ENCODE measurements at places on chromosomes 5 and 9.

GRCh38 chr9:86238861-86239770 lies 20.3 kb downstream of the C9orf153 start:
- DNase-seq, result no peak

- DNase-seq, result no peak
Measured at GRCh38 chr5:168168978-168169698, 122.3 kb upstream of the WWC1 start.

GRCh38 chr5:64666078-64666477 lies 24.2 kb upstream of the SHISAL2B start:
- no peak for DNase-seq

DNA sequence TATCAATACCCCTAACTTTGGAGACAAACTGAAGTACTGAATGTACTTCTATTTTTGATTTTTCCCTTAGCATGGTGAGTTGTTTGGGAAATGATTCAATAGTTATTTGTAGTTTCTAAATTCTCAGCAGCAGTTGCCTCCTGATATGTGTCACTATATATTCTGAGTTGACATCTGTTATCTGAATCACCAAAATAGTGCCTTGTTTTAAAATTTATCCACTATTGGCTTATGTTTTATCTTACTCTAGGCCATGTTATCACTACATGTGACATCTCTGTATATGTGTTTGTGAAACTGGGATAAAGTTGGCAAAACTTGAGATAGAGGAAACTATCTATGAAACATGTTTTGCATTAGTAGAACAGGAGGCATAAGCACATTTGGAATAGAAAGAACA lies 317.6 kb downstream of the TLE4 start:
- DNase-seq, result no peak

DNA sequence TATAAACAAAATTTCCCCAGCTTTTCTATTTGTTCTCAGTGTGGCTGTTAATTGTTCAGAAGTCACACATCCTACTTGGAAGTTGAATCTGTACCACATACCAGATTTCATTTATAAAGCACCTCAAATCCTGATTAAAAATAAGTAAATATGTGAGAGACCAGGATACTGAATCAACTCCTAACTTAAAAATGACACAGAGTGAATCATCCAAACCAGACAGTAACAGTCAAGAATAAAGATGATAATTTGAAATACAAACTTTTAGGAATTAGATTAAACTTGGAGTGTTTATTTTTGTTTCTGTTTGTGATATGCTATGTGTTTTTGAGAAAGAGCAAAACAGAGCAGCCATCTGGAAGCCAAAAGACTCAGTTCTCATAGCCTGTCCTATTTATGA lies 633.2 kb upstream of the RORB start:
- DNase-seq, result no peak
